T1000 (cell line): ENCODE measurements at places on chromosomes 5 and 9.

DNA sequence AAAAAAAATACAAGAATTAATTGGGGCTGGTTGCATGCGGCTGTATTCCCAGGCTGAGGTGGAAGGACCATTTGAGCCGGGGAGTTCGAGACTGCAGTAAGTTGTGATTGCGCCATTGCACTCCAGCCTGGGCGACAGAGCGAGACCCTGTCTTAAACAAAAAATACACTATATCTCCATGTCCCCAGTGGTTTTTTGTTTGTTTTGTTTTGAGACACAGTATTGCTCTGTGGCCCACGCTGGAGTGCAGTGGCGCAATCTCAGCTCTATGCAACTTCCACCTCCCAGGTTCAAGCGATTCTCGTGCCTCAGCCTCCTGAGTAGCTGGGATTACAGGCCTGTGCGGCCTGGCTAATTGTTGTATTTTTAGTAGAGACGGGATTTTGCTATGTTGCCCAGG is 1.2 kb downstream of the COQ4 start:
- no peak for DNase-seq

DNA sequence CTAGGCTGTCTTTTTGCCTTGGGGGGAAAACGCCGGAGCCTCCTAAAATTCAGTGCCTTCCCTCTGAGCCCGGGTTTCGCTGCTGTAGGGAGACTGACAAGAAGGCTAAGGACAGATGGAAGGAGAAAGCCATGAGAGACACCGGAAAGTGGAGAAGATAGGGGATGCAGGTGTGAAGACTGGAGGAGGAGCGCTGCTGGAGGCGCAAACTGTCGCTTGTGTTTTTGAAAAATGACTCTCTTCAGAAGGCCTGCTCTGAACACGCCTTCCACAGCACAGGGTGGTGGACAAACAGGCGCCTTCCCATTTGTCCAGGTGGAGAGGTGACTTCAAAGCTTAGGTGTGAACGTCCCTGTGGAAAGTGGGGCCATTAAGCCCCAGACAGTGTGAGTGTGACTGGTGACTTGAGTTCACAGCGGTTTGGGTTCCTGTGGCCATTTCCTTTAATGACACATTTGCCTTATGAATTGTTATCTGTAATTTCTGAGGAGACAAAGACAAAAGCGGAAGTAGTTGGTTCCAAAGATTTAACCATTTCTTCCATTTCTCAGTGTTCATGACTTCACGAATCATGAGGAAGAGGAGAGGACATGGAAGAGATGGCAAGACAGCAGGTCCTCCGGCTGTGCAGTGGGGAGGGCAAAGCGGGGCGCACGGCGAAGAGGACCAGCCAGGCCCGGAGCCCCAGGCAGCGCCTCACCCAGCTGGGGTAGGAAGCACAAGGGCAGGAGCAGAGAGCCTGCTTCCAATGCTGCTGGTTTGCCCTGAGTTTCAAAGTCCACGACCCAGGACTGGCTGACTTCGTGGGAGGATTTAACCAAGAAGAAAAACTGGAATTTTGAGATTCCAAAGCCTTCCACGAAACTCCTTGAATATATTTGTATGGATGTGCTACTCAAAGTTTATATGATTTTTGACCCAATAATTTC is 27.8 kb upstream of the SEMA4D start:
- DNase-seq, result no peak

DNA sequence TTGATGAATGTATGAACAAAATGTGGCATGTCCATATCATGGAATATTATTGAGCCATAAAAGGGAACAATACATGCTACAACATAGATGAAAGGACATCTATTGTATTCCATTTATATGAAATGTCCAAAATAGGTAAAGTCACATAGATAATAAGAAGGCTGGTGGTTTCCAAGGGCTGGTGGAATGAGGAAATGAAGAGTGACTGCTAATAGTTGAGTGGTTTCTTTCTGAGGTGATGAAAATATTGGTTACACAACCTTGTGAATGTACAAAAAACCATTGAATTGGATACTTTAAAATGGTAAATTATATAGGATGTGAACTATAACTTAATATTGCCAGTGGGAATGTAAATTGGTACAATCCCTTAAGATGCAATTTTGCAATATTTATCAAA is 5.2 kb downstream of the ARSB start:
- DNase-seq, result no peak

- DNase-seq, result peak; percentile 42
Measured at GRCh38 chr5:66807743-66808142, 211.6 kb downstream of the MAST4 start.

- no peak for DNase-seq
Measured at GRCh38 chr9:68705531-68706362, 707 bp downstream of the PIP5K1B start.

- DNase-seq, result no peak
Measured at GRCh38 chr5:36988396-36988795, 111.8 kb downstream of the NIPBL start.

GRCh38 chr5:30108051-30108450 is 1085.4 kb upstream of the CDH6 start:
- no peak for DNase-seq

GRCh38 chr5:128257076-128257475 is 173.5 kb downstream of the SLC12A2 start:
- no peak for DNase-seq

- no peak for DNase-seq
Measured at GRCh38 chr9:81537964-81538363, 151.4 kb downstream of the TLE1 start.

DNA sequence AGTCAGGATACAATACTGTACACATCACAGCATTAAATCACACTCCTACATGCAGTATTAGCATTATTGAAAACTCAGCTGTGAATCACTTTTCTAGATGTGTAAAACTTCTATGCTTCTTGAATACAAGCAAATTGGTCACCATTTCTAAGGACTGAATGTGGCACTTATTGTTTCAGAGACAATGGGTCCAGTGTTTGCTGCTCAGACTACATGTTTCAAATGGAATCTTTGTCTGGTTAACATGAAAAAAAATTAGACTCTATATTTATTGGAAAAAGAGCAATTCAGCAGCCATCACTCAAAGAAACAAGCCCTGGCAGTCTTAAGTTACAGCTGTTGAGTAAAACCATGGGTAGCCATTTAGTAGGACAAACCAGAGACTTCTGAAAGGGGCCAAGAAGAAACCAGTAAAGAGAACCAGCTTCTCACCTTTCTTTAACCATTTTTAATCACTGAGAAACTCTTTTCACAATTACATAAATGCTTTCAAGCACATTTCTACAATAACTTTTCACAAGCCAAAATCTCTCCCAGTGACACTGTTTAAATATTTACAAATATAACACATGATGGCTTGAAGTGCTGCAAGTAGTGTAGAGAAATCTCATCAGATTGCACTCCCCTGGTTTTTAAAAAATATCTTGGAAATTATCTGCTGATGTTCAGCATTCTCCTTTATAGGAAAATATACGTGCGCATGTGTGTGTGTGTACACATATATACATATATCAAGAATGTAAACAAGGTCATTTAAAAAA is 35.2 kb downstream of the OR2K2 start:
- no peak for DNase-seq

DNA sequence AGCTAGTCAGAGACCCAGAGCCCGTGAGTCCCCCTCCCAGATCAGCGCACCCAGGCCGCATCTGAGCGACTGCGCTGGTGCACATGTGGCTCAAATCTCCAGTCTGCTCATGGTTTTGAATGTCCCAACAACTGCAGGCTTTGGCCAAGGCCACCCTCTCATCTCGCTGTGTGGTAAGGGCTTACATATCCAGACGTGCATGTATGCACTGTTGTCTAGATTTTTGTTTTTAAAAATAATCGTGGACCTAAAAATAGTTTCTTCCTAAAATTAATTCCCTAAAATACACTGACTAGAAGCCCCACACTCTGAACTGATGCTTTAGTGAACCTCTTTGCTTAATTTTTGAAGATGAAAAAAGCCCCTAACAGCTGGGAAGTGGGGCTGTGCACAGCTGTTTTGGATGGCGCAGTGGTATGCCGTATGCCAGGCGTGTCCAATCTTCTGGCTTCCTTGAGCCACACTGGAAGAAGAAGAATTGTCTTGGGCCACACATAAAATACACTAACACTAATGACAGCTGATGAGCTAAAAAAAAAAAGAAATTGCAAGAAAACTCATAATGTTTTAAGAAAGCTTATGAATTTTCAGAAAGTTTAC is 143.0 kb upstream of the LHFPL2 start:
- no peak for DNase-seq

GRCh38 chr9:71929223-71929622 is 17.8 kb downstream of the C9orf85 start:
- peak; percentile 1 for DNase-seq

DNA sequence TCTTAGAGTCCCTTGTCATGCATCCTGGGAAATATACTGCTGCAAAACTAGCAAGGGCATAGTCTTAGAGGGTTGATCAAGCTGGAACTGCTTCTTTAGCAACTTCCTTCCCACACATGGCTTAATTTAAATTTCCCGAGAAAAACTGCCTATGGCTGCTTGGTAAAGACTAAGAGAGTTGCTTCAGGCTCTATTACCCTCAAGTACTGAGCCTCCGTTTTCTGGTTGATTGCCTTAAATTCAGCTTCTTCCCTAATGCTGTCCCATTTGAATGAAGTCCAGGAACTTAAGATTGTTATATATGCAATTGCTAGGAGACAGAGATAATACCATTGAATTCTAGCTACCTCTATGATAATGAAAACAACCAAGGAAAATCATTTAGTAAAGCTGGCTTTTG is 385.7 kb upstream of the CYLC2 start:
- no peak for DNase-seq

- DNase-seq, result no peak
Measured at GRCh38 chr5:154610321-154611154, 132.5 kb upstream of the HAND1 start.
